ENCODE measurements at places on chromosomes 3 and 15.

- peak; percentile 59 for DNase-seq
These were observed 37.2 kb downstream of the BHLHE40 start for GRCh38 chr3:5016211-5017161.

GRCh38 chr3:122493296-122493695 is 21.4 kb downstream of the KPNA1 start:
- DNase-seq: no peak

- DNase-seq: no peak
These were observed 65.4 kb downstream of the RASGRF1 start for GRCh38 chr15:79025201-79025600.

DNA sequence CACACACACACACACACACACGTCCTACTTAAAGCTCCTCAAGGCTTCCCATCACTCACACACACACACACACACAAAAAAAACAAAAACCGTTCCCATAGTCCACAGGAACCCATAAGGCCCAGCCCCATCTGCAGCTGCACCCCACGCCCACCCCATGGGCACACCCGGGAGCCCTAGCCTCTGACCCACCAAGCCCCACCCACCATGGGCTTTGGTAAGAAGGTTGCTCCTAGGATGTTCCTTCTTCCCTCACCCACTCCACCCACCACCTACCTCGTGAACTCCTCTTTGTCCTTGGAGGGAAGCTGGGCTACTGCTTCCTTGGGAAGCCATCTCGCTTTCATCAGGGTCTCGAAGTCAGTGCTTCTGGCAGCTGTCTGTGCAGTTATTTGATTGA is 115.1 kb downstream of the TPRA1 start:
- DNase-seq: no peak

DNA sequence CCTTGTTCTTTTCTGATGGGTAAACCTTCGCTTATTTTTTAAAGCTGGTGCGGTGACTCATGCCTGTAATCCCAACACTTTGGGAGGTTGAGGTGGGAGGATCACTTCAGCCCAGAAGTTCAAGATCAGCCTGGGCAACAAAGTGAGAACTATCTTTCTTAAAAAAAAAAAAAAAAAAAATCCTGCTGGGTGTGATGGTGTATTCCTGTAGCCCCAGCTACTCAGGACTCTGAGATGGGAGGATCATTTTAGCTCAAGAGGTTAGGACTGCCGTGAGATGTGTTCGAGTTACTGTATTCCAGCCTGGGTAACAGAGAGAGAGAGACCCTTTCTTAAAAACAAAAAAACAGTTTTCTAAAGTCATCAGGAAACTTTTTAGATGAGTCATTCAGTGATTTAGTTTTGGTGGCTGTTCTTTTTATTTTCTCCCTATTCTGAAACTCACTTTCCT is 37.7 kb downstream of the SLMAP start:
- no peak for DNase-seq

GRCh38 chr3:30259730-30260129 is 346.7 kb upstream of the TGFBR2 start:
- no peak for DNase-seq

DNA sequence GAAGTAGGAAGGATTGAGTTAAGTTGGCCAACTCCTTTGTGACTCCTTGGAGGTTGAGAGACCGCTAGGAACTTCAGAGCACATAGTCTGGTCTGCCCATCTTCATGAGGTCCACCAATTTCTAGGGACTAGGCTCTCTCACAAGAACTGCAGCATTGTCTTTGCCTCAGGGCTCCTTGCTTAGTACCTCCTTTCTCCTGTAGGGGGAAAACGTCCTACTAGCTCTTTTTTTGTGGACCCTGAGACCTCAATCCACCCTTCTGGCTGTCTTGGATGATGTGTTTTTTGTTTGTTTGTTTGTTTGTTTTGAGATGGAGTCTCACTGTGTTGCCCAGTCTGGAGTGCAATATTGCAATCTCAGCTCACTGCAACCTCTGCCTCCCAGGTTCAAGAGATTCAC is 21.6 kb downstream of the REC114 start:
- peak; percentile 11 for DNase-seq

GRCh38 chr15:75200765-75201615 is 692 bp upstream of the C15orf39 start:
- DNase-seq: no peak

DNA sequence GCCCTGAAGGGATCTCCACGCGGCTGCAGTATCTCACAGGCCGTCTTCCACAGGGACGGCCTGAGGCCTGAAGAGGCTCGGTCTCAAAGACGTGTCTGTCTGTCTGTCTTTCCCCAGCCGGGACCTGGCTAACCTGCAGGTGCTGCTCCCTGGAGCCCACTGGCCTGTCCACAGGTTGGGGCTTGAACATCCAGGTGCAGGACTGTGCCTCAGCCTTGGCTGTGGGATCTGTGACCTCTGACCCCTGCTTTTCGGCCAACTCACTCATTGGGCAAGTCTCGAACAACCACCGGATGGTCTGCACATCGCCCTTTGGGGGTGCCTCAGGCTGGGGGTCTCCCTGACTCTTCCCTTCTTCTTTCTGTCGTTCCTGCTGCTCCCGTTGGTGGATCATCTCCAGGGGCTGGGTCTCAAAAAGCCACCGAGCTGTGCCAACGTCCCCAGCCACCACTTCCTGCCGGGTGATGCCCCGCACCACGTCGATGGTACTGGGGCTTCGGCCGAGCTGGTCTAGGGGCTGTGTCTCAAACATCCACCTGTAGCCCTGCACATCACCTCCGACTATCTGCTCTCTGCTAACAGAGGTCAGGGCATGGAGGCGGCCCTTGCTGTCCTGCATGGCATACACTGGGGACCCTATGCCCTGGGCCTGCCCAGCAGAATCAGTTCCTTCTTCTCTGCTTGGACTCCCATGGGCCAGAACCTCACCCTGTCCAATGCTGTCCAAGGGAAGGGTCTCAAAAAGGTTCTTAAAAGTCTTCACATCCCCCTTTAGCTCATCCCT is 4.8 kb downstream of the XIRP1 start:
- DNase-seq: no peak

- no peak for DNase-seq
These were observed 23.8 kb upstream of the TIGIT start for GRCh38 chr3:114270019-114270418.
